ENCODE measurements at places on chromosomes 4 and X.

GRCh38 chr4:2936773-2937145 is 26.4 kb downstream of the NOP14 start:
- no peak for DNase-seq

DNA sequence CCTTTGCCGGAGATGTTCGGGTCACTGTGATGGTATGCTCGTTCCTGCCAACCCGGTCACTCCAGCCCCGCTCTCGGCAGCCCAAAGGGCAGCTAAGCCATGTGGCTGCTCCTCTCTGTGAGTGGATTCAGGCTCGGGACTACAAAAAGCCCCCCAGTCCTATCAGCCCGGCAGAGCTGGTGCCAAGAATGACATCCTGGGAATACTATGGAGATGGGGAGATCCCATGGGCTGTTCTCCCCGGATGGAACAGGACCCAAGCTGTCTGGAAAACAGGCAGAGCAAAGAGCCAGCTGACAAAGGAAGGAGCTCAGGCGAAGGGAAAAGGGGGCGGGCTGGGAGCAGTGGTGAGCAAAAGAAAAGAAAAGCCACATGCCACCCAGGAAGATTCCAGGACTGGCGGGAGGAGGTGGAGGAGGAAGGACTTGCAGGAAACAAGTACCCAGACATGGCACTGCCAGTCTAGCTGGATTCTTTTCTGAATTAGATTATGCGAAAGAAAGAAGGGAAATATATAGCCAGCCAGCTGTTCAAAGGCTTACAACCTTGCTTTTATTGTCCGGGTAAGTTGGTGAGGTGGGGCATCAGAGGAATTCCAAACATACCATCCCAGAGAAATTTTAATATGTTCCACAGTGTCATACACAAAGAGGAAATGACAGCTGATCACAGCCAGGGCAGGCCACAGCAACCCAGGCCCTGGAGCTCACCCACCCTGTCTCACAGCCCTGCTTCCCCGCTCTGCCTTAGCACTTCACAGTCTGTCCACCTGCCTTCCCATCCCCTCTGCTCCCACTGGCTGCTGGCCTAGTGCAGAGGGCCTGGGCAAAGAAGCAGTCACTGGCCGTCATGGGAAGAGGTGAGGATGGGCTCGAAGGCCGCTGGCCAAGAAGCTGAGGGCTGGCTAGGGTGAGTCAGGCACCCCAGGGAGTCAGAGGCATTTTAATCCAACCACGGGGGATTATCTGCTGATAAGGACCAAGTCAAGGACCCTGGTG is 3.4 kb downstream of the NDP start:
- no peak for DNase-seq

DNA sequence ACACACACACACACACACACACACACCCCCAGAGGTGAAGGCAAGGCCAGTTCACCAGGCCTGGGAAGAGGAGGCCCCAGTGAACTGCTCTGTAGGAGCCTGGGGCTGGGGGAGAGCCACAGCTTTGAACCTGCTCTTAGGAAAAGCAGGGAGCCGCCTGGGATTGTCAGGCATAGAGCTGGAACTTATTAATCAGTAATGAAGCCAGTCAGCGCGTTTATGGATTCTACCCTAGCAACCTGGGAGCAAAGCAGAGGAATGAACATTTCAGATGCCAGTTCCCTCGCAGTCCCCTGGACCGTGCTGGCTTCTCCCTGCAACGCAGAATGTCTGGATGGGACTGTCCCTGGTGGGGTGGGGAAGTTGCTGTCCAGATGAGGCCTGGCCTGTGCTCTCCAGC is 45.3 kb upstream of the DDX3X start:
- no peak for DNase-seq

GRCh38 chr4:23881674-23882337 is 8.0 kb downstream of the PPARGC1A start:
- DNase-seq = no peak
